ENCODE measurements at places on chromosomes 12 and 14.

GRCh38 chr12:50402264-50403000 lies 1.7 kb downstream of the LARP4 start:
- DNase-seq, result no peak

- DNase-seq, result no peak
Observed at GRCh38 chr12:57630891-57631433, 2.0 kb downstream of the B4GALNT1 start.

DNA sequence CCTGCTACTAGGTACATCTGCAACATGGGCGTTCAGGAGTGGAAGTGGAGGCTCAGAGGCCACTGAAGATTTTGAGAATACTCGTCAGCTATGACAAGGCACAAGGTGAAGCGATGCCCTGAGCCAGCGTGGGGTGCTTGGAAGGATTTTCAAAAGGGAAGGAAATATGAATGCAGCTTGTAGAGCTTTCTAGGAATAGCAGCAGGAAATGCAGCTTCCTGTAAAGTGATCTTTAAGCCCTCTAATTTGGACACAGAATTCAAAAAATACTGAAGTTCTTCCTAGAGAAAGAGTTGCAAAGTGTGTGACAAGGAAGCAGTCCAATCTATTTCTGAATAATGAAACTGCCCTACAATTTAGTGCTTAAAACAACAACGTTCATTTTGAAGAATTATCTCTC lies 13.2 kb upstream of the C1S start:
- DNase-seq, result no peak

DNA sequence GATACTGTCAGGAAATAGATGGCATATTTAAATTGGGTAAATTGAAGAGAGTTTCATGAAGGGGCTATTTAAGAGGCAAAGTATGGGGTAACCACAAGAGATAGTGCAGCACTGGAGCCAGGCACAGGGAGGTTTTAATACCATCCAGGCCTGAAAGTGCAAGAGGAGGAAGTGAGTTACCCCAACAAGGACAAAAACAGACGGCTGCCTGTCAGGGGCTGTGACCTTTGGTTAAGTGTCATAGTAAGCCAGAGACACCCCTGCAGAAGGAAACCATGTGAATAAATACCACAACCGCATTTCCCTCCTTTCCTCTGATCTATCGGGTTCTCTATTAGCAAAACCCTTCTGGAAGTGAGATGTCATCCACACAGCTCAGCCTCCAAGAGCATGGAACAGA lies 122.0 kb upstream of the DHRS4 start:
- DNase-seq, result no peak

GRCh38 chr14:33679025-33679424 lies 271.8 kb downstream of the EGLN3 start:
- DNase-seq, result no peak

- no peak for DNase-seq
Observed at GRCh38 chr14:106813477-106813823, 1287.1 kb downstream of the TMEM121 start.

DNA sequence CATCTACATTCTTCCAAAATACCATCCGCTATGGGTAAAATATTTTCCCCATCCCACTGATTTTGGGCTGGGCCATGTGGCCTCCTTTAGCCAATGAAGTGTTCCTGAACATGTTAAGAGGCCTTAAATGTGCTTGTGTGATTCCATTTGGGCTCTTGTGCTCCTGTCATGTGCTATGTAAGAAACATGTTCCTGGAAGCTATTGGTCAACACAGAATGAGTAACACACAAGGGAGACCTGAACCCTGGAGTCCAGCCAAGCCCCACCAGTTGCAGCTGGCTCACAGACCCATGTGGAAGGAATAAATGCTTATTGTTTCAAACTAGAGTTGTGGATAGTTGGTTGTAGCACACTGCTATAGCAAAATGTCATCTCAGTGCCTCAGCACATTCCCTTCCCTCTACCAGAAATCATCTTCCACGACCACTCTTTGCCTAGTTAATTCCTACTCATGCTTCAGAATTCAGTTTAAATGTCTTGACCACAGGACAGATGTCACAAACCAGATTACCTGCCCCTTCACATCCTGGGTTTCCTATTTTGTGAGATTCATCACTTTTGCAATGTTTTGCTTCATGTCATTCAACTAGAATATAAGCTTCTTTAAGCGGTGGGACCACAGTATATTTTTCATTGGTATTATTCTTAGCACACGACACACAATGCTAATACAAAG lies 217.3 kb upstream of the EEA1 start:
- no peak for DNase-seq

- DNase-seq, result no peak
Observed at GRCh38 chr12:92434607-92435025, 268.2 kb upstream of the PLEKHG7 start.

DNA sequence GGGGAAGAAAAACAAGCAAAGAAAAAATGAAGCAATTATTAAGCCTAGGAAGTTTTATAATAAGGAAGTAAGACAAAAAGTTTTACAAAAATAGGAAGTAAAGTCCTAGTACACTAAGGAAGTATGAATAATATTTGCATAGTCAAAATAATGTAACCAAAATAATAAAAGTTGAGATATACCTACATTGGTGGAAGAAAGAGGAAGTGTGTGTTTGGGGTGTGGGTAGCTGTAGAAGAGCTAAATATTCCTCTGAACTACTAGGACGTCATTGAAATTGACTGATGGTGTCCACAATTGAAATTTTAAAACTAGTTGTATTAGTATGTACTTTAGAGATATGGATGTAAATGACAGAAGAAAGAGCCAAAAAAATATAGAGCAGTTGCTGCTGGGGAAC lies 228.4 kb upstream of the OTX2 start:
- DNase-seq, result no peak

DNA sequence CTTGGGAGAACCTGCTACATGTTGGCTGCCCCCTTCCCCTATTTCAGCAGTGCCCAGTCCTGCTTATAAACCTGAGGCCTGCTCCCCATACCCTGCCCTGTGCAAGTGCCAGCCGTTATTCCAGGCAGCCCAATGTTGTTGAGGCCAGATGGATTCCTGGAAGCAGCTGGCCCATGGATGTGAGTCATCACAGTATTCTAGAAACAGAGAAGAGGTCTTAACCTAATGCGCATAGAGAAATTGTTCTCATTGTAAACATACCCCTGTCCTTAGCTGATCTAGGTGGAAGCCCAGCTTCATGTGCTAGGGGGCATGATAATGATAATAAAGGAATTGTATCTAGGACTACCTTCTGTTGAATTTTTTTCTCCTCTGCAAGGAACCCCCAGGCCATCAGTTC lies 69.7 kb downstream of the TSPAN11 start:
- no peak for DNase-seq
